Frontal cortex (tissue), 4 donors: ENCODE measurements at places on chromosomes 4 and X. TPM values are rescaled to one million over a fixed set of nuclear protein-coding genes. Genes with fewer than 3 reads are reported as not detected.

Gene CXCL8
- total RNA-seq = 0.41 TPM

Gene FGG
- total RNA-seq = not detected

Gene MAGEA9B
- not detected for total RNA-seq

Gene POU4F2
- total RNA-seq = not detected

Gene AKAP4
- total RNA-seq = not detected

Gene GPR173
- total RNA-seq = 21.2 TPM

Gene RS1
- not detected for total RNA-seq

Gene SMIM10L2A
- total RNA-seq = 9.0 TPM

Gene SMIM10
- total RNA-seq = 0.41 TPM

Gene IGSF1
- total RNA-seq = 0.82 TPM

Gene IDUA
- 6.1 TPM for total RNA-seq

Gene OPRPN
- total RNA-seq = not detected

Gene DUSP9
- 2.9 TPM for total RNA-seq

Gene EDA
- total RNA-seq = 2.0 TPM

Gene CSAG3
- total RNA-seq = not detected

Gene MTNR1A
- total RNA-seq = not detected
